Muscle of leg (tissue), 16 donors: ENCODE measurements at places on chromosomes 3 and 15.

GRCh38 chr3:177551431-177551836 lies 354.2 kb upstream of the TBL1XR1 start:
- DNase-seq = no peak

DNA sequence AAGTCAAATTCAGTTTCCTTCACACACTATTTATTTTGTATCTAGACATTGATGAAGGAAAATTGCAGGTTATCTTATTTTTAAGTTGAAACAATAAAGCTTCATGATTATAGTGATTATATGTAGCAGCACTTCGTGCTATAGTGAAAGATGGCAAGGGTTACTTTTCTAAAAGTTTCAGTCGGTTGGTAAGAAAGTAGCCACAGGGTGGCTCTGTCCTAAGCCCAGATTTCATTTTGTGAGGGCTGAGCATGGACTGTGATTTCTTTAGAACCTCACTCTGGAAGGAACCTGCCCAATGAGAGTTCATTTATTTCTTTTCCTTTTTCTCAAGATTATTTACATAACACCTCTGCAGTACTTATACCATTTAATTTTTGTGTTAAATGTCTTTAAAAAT lies 66.5 kb downstream of the NME9 start:
- DNase-seq = no peak

DNA sequence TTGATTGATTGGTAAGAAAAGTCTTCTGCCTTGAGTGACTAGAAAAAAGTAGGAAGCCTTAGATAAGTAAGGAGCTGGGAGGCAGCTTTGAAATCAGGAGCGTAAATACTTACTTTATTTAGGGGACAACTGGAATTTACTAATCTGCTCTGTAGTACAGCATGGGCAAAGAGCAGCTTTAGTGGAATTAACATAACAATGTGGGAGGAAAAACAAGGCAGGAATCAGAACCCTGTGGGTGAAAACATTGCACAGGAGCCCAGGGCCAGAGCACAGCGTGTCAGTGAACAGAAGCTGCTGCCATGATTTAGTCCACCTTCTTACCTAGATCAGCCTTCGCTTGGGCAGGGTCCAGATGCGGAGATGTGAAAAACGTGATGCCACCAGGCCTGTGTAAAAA lies 14.6 kb downstream of the FMN1 start:
- DNase-seq = no peak

GRCh38 chr3:123813876-123814275 lies 70.3 kb downstream of the MYLK start:
- no peak for DNase-seq

DNA sequence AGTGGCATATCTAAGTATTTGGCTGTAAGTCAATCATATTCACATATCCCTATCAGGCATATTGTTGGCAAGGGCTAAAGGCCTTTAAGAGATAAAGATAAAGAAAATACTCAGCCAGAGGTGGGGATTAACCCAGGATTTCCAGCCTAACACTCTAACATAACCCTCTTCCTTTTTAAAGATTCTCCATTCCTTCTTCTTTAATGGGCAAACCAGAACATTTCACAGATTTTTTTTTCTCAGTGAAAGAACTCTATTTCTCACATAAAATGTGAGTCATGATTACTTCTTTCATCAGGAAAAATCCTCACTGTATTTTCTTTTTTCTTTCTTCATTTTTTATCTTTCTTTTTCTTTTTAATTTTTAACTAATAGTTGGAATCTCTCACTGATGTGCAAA lies 200.4 kb downstream of the NR1D2 start:
- DNase-seq = no peak

GRCh38 chr3:164897342-164897741 lies 181.0 kb downstream of the SI start:
- DNase-seq = no peak
